NCI-H1930 (cell line): ENCODE measurements at places on chromosomes 6 and 20.
A peak's percentile ranks its signal among the peaks of the same experiment; 100 is the strongest.

GRCh38 chr20:35398660-35399144, 13.1 kb downstream of the UQCC1 start:
- DNase-seq: no peak

DNA sequence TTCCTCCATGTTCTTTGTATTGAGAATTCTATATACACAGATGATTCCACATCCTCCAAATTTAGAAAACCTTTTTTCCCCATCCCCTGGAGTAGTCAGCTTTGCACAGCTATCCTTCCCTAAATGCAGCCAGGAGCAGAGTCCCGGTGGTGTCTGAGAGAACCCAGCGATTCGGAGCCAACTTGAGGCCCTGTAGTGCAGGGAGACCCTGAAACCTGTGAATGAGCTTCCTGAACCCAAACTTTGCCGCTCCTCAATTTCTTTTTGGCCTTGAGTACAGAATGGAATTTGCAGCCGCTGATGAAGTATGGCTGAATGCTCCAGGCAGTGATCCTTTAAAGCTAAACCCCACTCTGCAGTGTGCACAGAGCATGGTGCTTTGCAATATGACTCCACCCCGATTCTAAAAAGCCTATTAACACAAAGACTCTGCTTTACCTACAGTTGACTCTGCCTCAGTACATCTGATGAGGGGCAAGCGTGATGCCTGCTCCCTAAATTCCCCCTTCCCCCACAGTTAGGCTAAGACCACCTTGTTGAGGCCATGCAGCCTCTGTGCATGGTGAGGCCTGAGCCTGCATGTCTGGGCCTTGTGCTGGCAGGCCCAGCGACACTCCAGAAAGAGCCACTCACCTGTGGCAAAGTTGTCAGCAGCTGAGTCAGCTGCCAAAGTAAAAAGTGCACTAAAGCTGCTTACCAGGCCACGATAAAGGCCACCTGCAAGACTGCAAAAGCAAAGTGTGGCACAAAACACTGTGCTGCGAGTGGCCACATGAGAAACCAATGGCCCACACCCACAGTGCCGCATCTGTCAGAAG, 82.1 kb downstream of the PLEKHG1 start:
- DNase-seq: no peak

DNA sequence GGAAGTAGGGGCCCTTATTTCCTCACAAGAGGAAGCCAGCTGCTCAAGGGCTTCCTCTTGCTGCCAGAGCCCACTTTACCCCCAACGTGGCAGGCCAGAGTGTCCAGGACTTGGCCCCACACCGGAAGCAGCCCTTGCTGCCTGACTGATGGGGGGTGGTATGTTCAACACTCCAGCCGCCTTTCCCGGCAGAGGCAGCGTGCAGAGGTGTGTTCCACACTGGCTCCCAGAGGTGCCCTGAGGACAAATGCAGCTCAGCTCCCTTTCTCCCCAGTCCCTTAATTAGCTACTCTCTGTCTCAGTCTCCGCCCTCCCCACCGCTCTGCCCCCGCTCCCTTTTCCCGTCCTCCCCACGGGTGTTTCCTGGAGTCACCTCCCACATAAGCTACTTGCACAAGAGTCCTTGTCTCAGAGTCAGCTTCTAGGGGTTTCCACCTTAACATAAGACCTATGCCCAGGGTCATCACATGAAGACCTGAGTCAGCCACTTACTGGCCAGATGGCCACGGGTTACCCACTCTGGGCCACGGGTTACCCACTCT, 61.7 kb upstream of the SHLD1 start:
- DNase-seq: no peak

DNA sequence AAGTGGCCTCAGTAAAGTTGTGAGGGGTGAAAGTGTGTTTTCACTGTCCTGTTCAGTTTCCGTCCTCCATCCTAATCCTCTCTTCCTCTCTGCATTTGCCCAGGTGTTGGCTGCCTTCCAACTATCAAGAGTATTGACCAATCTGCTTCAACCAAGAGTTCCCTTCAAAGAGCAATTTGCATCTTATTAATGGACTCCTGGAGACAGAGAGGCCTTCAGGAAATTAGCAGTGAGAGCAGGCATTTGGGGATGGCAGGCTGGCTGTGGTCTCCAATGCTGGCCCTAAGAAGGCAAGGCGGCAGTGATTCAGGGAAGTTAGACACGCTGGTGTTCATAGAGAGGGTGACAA, 77.2 kb downstream of the GPR6 start:
- DNase-seq: no peak

DNA sequence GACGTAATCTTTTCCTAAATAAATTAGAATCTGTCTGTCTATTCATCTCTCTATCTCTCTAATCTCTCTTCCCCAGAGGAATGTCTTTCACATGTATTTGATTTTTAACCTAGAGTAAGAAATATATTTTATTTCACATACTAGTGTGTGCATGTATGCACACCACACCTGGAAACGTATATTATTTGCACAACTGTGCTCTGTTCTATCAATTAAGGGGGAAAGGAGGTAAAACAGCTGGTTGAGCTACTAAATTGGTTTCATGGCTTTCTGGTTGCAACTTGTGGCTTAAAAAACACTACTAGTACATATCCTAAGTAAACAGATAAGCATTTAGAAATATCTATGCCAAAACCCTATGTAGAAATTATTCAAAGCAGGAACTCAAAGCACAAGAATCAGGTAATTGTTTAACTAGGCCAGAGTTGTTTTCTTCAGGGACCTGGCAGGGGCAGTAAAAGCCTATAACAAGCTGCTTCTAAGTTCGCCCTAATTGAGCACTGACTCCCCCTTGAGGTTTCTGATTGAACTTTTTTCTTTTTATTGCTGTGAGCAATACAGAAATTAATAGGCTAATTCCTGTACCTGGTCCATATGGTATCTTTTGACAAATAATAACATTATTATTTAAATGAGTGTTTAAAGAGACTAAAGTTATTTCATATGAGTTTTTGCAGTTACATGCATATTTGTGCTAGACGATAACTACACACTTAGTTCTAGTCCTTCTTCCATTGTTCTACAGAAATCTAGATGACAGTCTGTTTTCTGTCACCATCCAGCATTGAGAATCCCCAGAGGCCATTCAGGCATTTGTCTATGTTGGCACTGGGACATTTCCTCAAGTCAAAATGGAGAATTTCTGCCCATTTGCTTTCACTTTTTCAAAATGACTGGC, 88.6 kb downstream of the MCHR2 start:
- DNase-seq: no peak

- DNase-seq: peak; percentile 16
Measured at GRCh38 chr6:6315660-6316059, 4.8 kb downstream of the F13A1 start.

DNA sequence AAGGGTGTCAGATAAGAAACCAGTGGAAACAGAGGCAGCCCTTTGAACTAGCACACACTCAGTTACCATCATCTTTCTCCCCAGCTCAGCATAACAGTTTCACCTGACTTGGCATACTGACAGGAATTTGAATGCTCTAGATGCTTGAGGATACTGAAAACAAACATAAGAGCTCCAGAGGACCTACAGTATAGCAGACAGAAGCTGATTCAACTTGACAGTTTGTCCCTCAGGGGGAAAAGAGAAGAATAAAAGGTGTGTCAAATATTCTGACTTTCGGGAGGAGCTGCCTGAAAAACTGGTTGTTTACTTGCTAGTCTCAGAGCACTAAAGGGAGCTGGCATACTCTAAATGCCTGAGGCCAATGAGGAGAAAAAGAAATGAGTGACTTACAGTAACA, 35.1 kb downstream of the EYS start:
- DNase-seq: no peak

- no peak for DNase-seq
Measured at GRCh38 chr6:127119102-127120022, 891 bp downstream of the RSPO3 start.

DNA sequence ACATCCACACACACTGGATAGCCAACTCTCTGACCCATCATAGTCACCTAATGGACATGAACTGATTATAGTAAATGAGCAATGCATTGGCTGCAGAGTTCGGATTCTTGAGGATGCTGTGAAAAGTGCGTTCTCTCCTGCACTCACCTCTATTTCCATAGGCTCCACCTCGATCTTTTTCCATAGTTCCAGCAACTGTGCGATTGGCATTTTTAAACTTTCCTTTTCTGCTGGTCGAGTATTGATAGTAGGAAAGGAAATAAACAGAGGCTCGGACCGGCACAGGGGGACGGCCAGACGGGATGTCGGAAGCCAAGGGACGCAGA, 94.4 kb downstream of the RNASET2 start:
- DNase-seq: no peak

DNA sequence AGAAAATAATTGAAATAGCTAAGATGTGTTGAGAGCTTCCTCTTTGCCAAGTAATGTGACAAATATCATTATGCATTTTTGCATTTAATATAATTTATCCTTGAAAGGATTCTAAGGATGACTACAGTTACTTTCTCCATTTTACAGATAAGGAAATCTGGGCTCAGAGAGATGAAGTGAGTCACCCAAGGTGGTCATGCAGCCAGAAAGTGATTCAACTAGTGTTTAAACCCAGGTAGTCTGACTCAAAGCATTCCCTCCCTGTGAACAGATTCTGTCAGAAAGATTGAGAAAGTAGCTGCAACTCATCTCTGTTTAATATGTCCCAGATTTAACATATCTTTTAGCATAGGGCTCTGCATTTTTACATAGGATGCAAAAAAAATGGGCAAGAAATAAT, 28.1 kb downstream of the NRSN1 start:
- no peak for DNase-seq

- no peak for DNase-seq
Measured at GRCh38 chr6:168333491-168333890, 13.9 kb upstream of the DACT2 start.

GRCh38 chr6:52612336-52613054, 35.6 kb upstream of the TRAM2 start:
- DNase-seq: no peak

GRCh38 chr6:116385921-116386320, 15.2 kb downstream of the DSE start:
- DNase-seq: no peak

DNA sequence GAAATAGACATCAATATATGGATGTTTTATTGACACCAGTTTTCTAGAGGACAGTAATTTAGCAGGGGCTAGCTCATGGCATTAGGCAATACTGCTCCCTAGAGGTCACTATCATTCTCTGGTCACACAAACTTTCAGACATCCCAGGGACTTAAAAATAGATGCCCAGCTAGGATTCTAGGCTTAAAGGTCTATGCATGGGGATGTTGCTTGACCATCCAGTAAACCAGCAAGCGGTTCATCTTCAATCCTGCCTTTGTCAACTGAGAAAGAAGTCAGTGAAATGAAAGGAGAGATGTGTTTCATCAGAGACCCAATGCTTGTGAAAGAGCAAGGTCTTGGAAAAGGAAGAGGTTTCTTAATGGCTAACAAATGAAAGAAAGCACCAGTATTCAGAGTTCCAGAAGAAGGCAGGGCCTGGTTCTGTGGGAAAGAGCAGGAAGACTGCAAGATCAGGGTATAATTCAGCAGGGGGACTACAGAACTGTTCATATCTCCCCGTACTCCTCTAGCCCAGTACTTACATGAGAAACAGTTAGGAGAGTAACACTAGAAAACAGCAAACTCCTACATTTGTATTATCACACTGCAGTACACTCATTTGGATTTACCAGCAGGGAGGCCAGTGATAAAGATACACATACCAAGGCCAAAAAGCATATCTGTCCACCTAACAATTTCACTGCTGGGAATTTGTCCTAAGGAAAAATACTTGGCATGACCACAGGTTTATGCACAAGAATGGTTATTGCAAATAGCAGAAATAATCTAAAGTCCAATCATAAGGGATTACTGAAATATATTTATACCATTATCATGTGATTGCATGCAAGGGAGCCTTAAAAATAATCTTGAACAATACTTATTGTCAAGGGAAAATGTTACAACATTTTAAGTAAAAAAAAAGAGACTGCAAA, 151.4 kb upstream of the LAMA2 start:
- peak; percentile 14 for DNase-seq

GRCh38 chr6:1424306-1424927, 35.0 kb downstream of the FOXF2 start:
- DNase-seq: peak; percentile 10

DNA sequence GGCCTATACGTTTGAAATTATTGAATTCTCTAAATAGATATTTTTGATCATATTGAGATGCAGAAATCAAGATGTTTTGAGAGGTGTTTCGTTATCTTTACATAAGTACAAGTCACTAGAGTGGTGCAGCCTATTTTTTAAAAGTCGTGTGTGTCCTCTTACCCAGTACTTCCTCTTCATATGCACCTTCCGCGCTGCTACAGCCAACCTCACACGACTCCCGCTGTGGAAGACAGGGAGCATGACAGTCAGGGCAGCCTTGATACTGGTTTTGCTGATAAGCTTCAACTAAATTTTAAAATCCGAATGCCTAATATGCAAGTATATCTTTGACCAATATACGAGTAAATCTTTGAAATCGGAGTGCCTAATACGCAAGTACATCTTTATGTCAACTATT, 16.3 kb downstream of the ROS1 start:
- no peak for DNase-seq

GRCh38 chr6:44527181-44527580, 139.7 kb downstream of the CDC5L start:
- no peak for DNase-seq

DNA sequence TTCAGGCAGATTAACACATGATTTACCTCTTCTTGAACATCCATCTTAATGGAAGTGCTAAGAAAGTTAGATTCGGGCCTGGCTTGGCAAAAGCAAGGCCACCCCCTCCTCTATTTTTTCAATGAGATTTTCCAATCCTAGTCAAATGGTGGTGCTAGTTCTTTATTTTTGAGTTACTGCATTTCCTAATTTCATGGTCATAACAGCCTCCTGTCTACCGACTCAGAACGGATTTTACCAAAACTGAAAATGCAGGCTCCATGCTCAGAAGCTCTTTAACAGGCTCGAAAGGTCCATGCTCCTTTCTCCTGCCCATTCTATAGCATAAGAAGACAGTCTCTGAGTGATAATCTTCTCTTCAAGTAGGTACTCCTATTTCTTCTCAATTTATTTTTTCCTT, 117.2 kb upstream of the ESR1 start:
- no peak for DNase-seq

DNA sequence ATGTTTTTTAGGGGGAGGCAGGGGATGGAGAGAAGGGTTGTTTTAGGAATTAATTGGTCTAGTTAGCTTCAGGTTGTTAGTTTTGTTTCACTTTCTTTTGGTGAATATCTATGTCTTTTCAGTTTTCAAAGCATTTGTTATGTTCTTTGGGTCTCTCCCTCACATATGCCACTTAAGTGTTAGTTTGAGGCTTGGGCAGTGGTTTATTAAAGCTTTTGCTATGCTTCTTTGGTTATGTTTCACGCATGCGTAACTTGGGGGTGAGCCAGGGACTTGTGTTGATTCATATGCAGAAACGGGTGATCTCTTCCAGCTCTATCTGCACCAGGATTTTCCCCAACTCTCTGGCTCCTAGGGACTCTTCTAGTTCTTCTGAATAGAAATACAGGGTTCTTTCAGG, 11.4 kb upstream of the MMS22L start:
- no peak for DNase-seq

DNA sequence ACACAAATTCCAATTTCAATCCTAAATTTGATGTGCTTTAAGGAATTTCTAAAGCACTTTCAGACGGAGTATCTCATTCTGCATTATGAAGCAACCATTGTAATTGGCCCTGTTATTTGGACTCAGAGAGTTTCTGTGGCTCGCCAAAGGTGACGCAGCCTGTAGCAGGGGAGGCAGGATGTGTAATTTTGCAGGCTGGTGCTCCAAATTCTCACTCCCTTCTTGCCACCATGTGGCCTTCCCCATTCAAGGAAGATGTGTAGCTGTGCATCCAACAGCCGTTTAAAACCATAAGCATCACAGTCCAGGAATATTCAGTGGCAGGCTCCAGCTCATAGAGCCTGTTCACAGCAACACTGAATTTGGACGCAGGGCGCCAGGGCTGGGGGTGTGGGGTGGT, 45.8 kb downstream of the AGPAT4 start:
- DNase-seq: no peak

- DNase-seq: no peak
Measured at GRCh38 chr20:59177266-59178250, 13.9 kb downstream of the ZNF831 start.
